ENCODE measurements at places on chromosomes 7 and 10.

DNA sequence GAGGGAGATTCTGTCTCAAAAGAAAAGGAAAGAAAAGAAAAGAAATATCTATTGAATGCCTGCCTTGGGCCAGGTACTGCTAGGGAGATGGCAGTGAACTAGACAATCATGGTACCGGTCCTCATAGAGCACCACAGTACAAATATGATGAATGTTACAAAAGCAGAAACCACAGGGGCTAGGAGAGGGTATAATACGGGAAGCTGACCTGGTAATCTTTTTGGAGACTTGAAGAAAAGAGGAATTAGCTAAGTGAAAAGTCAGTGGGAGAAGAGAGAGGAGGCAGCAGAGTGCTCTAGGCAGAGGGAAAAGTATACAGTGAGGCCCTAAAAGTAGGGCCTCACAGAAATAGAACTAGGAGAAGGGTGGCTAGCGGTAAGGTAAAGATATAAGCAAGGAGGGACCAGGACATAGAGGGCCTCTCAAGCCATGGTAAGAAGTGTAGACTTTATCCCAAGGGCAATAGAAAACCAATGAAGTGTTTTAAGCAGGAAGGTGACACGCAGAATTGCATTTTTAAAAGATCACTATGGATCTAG is 42.8 kb upstream of the WNT8B start:
- no peak for DNase-seq

GRCh38 chr10:28020080-28020860 is 21.4 kb upstream of the ODAD2 start:
- no peak for DNase-seq

- DNase-seq = no peak
These were observed 63.7 kb upstream of the IL6 start for GRCh38 chr7:22663357-22663718.

GRCh38 chr10:69578508-69578991 is 5.3 kb upstream of the NEUROG3 start:
- no peak for DNase-seq

DNA sequence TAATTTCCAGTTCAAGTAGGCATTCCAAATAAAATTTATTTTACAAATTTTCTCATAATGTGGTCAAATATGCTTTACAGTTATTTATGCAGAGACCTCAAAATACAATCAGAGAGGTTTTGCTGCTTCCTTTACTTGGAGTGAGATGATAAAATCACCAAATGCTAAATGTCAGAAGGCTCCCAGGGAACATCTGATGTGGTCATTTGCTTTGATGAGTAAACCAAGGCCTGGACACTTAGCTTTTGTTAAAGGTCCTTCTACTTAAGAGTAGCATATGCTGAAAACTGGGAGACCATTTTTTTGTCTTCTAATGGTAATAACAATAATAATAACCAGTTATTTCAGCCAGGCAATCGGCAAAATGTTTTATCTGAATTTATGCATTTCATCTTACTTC is 60.6 kb upstream of the AKR1E2 start:
- no peak for DNase-seq

DNA sequence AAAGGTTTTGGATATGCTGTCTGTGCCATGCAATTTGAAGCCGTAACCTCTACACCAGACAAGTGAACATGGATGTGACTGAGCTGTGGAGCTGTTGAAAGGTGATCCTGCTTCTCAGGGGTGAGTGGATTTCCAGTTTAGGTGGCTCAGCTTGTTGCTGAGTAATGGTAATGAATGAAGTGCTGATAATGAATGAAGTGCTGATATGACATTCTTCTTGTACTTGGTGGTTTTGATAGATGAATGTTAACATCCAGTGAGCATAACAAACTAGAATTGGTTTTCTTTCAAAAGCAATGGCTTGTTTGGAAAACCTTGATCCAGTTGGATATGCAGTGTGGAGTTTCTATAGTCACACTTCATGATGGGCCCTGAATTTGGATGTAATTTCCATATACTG is 89.7 kb upstream of the FZD8 start:
- no peak for DNase-seq

- no peak for DNase-seq
These were observed 1.4 kb upstream of the CREB5 start for GRCh38 chr7:28410628-28411531.

DNA sequence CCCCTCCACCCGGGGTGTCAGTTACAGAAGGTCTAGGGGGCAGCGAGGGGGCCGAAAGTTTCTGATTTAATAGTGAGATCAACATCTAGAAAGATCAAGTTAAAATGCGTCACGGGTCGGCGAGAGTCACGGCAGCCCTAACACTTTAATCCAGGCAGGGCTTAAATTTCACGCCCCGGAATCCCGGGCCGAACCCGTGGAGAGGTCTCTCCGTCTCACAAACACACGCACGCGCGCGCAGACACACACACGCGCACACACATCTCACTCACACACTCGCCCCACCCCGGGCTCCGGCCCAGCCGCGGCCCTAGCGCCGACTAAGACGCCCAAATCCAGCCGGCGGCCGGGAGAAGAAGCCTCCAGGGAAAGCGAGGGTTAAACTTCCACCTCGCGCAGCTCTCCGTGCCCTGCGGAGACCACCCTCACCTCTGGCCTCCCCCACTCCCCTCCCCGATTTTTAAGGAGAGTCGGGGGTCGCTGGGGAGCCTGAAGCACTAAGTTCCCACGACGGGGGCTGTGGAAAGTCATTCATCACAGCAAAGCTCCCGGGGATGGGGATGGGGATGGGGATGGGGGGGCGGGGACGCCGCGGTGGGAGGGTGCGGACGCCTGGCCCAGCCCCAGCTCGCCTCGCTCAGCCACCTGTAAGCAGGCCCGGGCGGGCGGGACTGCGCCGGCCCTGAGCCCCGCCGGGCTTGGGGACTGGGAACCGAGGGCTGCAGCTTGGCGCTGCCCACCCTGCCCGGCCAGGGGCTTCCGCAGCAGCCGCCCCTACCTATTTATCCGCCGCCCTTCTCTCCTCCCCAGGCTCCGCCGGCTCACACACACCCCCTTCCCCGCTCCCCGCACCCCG is 1.6 kb downstream of the PDGFA start:
- DNase-seq = no peak

DNA sequence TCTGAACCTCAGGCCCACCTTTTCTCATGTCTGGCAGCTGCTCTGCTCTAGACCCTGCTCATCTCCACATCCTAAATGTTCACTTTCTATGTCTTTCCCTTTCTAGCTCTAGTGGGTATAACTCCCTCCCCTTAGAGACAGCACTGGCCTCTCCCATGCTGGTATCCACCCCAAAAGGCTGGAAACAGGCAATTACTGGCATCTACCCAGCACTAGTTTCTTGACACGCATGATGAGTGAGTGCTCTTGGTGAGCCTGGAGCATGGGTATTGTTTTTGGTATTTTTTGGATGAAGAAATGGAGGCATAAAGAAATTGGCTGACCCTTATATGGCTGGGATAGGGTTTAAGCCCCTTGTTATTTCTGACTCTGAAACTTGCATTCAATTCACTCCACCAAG is 156.0 kb downstream of the EGFR start:
- DNase-seq = no peak

DNA sequence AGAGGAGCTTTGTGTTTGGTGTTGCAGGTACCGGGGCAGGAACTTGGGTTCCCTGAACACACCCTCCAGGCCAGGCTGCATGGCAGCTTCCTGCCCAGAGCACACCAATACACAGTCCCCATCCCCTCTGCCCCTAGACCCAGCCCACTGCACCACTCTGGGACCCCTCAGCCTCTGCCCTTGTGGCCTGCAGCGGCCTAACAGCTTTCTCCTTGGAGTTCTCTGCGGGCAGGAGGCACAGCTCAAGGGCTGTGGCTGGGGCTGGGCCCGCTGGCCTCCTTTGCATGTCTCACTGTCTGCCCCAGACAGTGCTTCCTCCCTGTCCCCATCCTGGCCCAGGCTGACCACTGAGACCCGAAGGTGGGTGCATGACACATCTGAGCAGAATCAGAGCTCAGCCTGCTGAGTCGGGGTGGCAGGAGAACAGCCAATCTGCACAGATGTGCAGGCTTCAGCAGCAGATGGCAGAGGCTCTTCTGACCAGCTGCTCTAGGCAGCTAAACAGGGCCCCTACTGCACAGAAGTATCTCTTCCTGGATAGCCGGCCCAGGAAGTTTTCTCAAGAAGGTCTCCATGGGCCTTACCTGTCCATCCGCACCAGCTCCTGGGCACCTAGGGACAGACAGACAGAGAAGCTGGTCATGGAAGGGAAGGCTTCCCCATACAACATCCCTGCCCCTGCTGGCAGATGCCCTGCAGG is 20.8 kb downstream of the VSIR start:
- no peak for DNase-seq

- no peak for DNase-seq
These were observed 172.4 kb upstream of the LANCL2 start for GRCh38 chr7:55192723-55193122.

DNA sequence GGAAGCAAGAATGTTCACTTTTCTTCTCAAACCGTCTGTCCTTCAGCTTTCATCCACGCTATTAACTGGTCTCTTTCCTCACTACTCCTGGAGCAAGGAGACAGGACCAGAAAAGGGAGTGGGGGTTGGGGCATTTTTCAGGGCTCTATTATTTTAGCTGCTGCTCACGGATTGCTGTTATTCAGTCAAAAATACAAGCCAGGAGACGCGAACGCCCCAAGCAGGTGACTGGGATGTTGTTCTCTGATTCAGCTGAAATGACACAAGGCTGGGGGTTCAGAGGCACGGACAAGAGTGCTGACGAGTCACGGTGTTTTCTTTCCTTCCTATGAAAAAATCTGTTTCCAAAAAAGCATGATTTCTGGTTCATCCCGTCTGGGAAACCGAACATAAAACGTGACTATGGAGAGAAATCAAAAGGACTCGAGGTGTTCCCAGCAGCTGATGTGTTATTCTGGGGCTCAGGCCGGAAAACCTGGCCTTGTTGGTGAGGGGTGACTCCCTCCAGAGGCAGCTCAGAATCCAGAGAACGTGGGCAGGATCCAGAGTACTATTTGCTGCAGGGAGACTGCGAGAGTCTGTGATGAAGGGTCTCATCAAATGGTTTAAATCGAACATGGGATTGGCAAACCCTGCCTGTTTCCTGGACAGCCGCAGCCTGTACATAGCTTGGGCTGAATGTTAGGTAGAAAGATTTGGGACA is 3.5 kb upstream of the INHBA start:
- DNase-seq = no peak

GRCh38 chr10:86284355-86285105 is 82.1 kb downstream of the GRID1 start:
- no peak for DNase-seq

- DNase-seq = peak; percentile 37
These were observed 15.8 kb downstream of the ATP6V1F start for GRCh38 chr7:128878226-128879105.

All from CD8-positive, alpha-beta memory T cell (primary cell).